ENCODE measurements at places on chromosomes 2 and 18. TPM values are rescaled to one million over a fixed set of nuclear protein-coding genes. Genes with fewer than 3 reads are reported as not detected.

DNA sequence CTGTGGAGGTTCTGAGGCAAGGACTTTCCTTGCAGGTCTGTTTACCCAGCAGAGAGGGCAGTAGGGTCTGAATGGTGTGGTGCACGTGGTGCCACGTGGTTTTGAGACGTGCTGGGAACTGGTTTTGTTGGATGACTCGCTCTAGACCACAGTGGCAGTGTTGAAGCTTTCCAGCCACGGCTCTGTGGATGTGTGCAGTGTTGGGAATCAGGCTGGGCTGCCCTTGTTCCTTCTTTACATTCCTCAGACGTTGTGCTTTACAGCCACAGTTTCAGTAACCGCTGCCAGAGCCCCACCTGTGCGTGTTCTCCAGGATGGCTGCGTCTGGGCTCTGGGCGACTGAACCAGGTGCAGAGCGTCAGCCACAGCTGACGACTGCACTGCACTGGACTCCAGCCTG lies 8.2 kb downstream of the CTDP1 start:
- no peak for DNase-seq

- DNase-seq: no peak
Measured at GRCh38 chr2:207683438-207683837, 28.0 kb upstream of the CCNYL1 start.

- DNase-seq: no peak
Measured at GRCh38 chr2:236601316-236602202, 31.9 kb downstream of the ACKR3 start.

GRCh38 chr2:240310645-240311044 lies 124.8 kb upstream of the GPC1 start:
- no peak for DNase-seq

- no peak for DNase-seq
Measured at GRCh38 chr2:168543037-168543436, 87.0 kb downstream of the CERS6 start.

DNA sequence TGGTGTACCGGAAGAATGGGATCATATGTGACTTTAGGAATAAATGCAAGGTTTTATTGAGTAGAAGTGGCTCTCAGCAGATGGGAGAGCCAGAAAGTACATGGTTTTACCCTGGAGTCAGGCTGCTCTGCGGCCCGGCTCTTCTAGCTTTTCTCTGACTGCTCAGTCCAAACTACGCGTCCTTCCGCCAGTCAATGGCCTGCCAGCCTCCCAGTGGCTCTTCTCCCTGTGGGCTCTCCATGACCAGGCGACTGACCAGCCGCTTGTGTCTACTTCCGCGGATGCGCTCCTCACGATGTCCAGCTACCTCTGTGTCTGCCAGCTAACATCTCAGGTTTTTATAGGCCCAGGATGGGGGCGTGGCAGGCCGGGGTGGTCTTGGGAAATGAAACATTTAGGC lies 220.4 kb downstream of the VAPA start:
- no peak for DNase-seq

- peak; percentile 62 for DNase-seq
Measured at GRCh38 chr2:31138037-31138962, at the start of gene GALNT14. Gene GALNT14 (minus strand): TSS chr2:31138440. CDS start chr2:31138086, 354 bp downstream.

DNA sequence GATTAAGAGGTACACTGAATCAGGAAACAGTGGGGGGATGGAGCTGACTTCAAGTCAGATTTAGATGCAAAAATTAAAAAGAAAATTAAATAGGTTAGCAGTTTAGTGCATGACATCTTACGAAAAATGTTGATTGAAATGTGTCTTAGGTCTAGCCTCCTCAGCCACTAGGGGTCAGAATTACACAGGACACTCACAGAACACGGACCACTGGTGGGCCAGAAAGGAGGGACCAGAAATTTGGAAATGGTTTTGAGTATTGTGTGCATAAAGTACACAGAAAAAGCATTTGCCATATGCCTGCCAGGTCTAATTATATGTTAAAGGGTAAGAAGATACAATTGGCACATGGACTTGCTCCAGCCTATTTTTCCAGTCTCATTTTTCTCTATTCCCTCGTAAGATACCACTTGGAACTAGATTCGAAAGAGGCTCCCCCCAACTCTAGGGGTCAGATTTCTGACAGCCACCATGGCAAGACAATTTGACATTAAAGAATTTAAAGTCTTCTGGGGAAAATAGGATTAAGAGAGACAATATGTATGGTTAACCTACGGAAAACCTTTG lies 550.2 kb upstream of the SETBP1 start:
- DNase-seq: peak; percentile 80

- DNase-seq: no peak
Measured at GRCh38 chr2:47031909-47032668, 116.5 kb upstream of the MCFD2 start.

- DNase-seq: no peak
Measured at GRCh38 chr18:58756596-58757240, 85.5 kb downstream of the MALT1 start.

GRCh38 chr2:62467475-62468321 lies 38.3 kb downstream of the TMEM17 start:
- DNase-seq: no peak

- no peak for DNase-seq
Measured at GRCh38 chr18:31088532-31088931, 13.7 kb downstream of the DSC2 start.

- no peak for DNase-seq
Measured at GRCh38 chr18:9730786-9731185, 22.7 kb downstream of the RAB31 start.

GRCh38 chr18:79644006-79644665 lies 35.5 kb upstream of the CTDP1 start:
- peak; percentile 77 for DNase-seq

The BMP10 gene
- total RNA-seq: not detected

The TMEM169 gene
- 1.4 TPM for total RNA-seq

The LTBP1 gene
- 167 TPM for total RNA-seq

The ACVR1 gene
- 26.8 TPM for total RNA-seq
